Stimulated activated CD4-positive, alpha-beta T cell treated with anti-CD3 and anti-CD28 coated beads, Interleukin-4, amount 100 ng/mL, for 1 hour (primary cell): ENCODE measurements at places on chromosomes 12 and 14.
A peak's percentile ranks its signal among the peaks of the same experiment; 100 is the strongest.

- DNase-seq, result no peak
Observed at GRCh38 chr12:75960954-75961661, 70.5 kb downstream of the PHLDA1 start.

DNA sequence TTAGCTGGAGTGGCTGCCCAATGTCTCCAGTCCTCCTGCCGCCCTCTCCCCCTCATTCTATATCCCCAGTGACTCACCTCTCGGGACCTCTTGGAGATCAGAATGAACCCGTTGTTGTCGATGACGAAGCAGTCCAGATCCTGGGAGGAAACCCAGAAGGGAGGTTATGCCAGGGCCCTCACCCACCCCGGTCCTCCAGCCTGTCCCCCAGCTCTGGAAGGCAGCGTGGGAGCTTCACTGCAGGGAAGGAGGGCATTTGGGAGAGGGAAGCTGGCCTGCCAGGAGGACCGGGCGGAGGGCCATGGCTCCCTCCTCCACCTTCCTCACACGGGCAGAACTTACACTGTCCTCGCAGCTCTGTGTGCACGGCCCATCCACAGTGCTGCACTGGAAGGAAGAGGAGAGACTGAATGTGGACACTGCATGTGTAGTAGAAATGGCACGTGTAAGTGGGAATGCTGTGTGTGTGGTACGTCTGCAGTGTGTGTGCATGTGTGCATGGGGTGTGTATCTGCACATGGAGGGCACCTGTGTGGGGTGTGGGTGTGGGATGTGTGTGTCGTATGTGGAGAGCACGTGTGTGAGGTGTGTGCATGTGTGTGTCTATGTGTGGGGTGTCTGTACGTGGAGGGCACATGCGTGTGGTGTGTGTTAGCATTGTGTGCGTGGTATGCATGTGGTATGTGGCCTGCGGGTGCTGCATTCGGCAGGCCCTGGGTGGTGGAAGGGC is 10.0 kb upstream of the LRTM2 start:
- no peak for DNase-seq

DNA sequence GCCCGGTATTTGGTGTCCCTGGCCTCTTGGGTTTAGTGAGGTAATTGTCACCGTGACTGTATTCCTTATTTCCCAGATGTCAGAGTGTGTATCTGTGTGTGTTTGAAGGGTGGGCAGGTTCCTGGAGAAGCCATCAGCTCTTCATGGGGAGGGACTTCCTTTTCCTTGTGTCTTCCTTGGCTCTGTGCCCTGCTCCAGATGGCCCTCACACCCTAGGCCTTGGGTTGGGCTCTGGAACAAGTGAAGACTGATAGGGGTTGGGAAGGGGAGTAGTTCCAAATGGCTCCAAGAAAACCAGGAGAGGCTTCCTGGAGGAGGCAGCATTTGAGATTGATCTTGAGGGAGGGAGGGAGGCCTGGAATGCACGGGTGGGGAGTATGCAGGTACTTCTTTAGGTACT is 43.8 kb upstream of the PRIMA1 start:
- DNase-seq, result no peak

DNA sequence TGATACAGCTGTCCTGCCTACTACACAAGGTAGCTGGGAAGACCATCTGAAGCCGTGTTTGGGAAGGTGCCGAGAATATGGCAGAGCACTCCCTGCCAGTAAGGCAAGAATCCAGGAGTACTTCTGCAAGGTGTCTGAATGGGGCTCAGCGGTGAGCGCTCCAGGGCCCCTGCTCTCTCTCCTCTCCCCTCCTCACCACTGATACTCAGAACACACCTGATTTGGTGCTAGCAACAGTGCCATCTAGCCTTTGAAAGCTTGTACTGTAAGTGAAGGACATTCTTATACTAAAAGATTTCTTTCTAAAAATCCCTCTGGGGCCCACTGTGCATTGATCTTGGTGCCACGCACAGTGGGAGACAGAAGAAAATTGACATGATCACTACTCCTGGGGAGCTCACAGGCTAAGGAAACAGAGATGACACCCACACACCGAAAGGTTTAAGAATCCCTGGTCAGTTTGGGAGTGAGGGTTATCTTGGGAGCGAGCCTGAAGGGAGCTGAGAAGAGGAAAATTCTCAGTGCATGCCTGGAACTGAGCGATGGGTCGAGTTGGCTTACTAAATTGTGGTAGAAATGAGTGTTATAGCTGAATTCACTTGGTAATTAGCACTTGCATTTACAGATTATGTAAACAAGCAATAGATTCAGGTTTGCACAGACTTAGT is 216.9 kb downstream of the NTF3 start:
- no peak for DNase-seq

GRCh38 chr12:29957835-29958234 is 174.1 kb upstream of the TMTC1 start:
- DNase-seq, result no peak

- no peak for DNase-seq
Observed at GRCh38 chr14:69760810-69761209, 6.1 kb upstream of the SRSF5 start.

GRCh38 chr12:51593539-51593938 is 2.5 kb downstream of the SCN8A start:
- DNase-seq, result peak; percentile 14

DNA sequence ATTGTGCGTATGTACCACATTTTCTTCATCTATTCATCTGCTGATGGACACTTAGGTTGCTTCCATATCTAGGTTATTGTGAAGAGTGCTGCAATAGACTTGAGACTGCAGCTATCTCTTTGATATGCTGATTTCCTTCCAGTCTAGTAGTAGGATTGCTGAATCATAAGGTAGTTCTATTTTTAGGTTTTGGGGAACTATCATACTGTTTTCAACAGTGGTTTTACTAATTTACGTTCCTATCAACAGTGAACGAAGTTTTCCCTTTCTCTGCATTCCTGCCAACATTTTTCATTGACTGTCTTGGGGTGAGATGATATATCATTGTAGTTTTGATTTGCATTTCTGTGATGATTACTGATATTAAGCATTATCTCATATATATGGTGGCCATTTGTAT is 482.2 kb downstream of the SLC16A7 start:
- DNase-seq, result no peak

- no peak for DNase-seq
Observed at GRCh38 chr14:98507264-98507663, 764.7 kb downstream of the BCL11B start.

- peak; percentile 74 for DNase-seq
Observed at GRCh38 chr14:71753126-71753830, 179.0 kb upstream of the RGS6 start.

DNA sequence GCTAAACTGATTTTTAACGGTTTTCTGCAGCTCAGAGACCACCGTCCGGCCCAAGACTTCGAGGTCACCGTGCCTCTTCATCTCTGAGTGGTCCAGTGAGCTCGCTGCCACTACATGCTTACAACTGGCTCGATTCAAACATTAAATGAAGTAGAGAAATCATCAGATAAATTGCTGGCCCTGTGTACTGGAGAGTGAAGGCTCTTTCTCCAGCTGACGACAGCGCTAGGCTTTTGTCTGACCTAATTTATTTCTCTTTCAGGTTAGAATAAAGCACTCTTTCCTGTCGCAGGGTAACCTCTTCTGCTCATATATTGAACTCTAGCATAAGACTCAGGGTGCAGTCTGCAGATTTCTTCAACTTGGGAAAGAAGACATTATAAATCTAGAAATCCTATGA is 6.4 kb downstream of the BCL11B start:
- no peak for DNase-seq

GRCh38 chr12:122226366-122227125 is 694 bp upstream of the DIABLO start:
- DNase-seq, result no peak

- DNase-seq, result no peak
Observed at GRCh38 chr12:257521-258321, 4.9 kb downstream of the SLC6A13 start.

DNA sequence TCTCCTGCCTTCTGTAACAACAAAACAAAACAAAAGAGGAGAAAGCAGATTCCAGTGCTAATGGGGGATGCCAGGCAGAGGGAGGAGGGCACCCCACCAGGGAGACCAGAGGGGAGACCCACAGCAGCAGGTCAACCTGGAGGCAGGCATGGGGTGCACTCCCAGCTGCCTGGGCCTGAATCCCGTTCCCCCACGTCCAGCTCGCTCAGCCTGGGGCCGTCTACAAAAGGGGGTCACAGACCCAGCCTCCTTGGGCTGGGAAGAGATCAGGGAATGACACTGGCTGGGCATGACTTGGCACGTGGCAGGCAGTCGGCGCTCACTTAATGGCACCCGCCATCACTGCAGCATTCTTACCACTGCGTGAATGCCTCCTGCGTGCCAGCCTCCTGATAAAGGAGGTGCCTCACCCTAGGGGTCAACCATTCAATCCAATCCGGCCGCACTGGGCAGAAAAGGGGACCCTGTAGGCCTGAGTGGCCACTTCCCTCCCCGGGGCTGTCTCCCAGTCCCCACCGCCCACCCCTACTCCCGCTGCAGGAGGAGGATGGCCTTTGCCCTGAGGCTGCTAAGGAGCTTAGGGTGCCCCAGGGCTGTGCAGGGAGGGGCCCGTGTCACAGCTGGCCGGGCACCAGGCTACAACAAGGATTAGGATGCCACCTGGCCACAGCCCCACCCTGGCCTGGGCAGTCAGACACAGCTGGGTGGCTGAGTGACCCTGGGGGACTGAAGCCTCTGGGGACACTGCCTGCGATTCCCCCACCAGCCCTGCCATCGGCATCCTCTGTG is 87.5 kb downstream of the NCOR2 start:
- DNase-seq, result no peak

- DNase-seq, result no peak
Observed at GRCh38 chr12:5088586-5089264, 45.0 kb downstream of the KCNA5 start.

DNA sequence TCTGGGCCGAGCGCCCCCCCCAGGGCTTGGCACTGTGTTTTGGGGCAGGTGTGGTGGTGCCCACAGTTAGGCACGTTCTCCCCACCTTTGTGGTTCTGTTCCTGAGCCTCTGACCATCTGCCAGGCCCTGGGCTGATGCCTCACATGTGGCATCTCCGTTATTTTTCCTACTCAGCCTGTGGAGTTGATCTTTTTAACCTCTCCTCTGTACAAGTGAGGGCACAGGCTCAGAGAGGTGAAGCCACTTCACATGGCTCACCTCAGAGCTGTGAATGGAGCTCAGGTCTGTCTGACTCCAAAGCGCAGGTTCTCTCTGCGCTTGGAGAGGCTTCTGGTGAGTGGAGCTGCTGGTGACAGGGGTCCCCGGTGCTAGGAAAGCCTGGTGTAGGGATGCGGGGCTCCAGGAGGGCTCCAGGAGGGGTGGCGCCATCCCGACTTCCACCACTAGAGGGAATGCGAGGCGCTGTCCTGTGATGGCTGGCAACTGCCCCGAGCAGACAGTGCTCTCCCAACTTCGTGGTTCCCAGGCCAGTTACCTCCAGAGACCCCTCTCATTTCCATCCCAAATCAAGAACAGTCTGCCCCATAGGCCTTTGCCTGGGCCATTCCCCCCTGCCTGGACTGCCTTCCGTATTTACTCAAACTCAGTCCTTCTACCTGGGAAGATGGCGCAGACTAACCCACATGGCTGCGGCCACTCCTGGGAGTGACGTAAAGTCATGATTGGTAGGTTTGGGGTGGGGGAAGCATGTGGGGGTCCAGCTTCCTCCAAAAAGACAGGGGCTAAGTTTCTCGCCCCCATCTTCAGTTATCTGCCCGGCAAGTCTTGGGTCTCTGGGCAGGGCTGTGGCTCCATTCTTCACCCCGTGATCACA is 9.9 kb downstream of the BCL7A start:
- peak; percentile 66 for DNase-seq

GRCh38 chr12:88418856-88419497 is 161.3 kb downstream of the KITLG start:
- no peak for DNase-seq

DNA sequence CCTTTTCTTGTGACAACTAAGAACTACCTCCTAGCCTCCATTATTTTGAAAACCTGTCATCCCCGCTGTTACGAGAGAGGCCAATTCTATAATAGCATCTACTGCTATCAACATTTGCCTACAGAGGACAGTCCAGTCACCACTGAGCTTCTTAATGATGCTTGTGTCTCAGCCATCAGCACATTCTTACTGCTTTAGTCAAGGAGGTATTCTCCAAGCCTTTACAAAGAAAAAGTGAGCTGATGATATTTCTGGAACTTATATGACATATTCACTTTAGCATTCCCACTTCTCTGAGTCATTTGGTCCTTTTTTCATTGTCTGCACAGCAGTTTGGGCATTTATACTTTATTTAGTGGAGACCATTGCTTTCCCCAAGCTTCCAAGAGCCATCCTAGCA is 497.7 kb upstream of the RPL10L start:
- no peak for DNase-seq

DNA sequence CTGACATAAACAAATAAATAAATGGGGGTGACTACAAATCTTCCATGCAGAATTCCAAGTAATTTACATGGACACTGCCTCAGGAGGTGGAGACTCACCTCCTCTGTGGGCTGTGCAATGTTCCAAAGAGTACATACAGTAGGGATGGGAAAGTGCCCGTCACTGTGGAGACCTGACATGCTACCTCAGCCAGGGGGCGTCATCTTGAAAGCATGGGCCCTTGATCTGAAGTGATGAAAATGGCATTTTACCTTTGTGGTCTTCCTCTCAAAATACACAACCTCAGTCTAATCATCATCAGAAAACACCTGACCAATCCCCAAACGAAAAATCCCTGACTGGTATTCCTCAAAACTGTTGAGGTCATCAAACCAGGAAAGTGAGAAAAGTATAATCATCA is 48.4 kb downstream of the ANAPC7 start:
- DNase-seq, result no peak

GRCh38 chr14:89899917-89900663 is 54.4 kb downstream of the EFCAB11 start:
- DNase-seq, result no peak

- DNase-seq, result no peak
Observed at GRCh38 chr14:20372796-20373195, 29.4 kb downstream of the PARP2 start.

- DNase-seq, result no peak
Observed at GRCh38 chr12:52122540-52122871, 43.0 kb downstream of the SMIM41 start.

DNA sequence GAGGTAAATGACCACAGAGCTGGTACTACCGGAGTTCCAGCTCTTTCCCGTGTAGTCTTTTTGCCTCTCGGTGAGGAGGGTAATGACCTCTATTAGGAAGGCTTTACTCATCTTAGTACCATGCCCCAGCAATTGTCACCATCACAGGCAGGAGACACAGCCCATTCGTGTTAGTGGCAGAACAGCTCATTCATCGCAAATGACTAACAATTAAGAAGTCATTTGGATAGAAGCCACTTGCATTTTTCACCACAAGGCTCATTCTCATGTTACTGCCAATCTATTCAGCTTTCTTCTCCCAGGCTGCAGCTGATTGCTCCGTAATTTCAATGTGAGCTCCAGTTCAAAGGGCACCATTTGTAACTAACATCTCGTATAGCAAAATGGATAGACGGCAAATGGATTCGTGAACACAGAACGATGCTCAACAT is 718.8 kb upstream of the TMEM132C start:
- no peak for DNase-seq

- DNase-seq, result no peak
Observed at GRCh38 chr12:114904254-114905003, 220.5 kb upstream of the TBX3 start.

DNA sequence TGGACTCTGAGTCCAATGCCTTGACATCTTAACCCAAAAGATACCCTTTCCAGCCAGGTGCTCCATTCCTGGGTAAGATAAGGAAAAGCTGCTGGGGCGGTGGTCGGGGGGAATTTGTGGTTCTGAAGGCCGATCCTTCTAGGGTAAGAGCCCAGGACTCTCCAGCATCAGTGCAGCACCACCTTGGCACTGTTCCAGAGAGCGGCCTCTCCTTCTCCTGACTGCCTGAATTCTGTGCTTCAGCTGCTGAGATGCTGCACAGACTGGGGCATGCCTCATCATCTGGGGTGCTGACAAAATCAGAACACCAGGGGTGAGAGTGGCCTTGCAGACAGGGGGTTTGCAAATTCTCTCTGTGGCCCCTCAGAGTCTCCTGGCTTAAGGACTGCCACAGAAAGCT is 87.5 kb downstream of the SPTB start:
- DNase-seq, result no peak
